ENCODE measurements at places on chromosomes 16 and 17.

GRCh38 chr16:48605518-48606110 lies 4.4 kb downstream of the N4BP1 start:
- no peak for DNase-seq

GRCh38 chr16:23930791-23931190 lies 95.0 kb downstream of the PRKCB start:
- DNase-seq: no peak

- DNase-seq: no peak
These were observed 8.7 kb upstream of the SLC25A39 start for GRCh38 chr17:44333371-44333770.

DNA sequence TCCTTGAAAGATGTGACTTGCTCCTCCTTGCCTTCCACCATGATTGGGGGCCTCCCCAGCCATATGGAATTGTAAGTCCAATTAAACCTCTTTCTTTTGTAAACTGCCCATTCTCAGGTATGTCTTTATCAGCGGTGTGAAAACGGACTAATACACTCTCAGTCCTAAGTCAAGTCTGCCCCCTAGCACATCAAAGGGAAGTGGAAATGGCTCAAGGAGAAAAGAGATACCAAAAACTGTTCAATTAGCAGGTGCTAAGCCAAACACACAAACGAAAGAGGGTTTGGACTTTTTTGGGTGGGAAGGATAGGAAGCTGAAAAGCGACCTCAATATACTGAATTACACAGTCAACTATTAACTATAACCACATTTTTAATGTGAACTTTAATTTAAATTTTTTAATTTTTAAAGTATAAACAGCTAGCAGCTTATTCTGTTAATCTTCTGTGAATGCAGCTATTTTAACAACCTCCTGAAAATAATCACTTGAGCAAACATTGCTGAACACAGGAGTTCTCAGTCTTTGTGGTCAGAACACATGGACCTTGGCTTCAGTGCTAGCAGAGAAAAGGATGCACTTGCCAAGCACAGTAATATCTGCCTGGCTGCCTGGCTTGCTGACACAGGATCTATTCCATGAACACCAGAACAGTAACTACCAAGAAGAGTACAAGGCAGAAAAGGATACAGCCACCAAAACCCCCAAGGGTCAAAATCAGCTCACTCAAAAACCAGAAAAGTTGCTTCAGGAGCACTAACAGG lies 10.9 kb downstream of the ZNF18 start:
- DNase-seq: no peak

DNA sequence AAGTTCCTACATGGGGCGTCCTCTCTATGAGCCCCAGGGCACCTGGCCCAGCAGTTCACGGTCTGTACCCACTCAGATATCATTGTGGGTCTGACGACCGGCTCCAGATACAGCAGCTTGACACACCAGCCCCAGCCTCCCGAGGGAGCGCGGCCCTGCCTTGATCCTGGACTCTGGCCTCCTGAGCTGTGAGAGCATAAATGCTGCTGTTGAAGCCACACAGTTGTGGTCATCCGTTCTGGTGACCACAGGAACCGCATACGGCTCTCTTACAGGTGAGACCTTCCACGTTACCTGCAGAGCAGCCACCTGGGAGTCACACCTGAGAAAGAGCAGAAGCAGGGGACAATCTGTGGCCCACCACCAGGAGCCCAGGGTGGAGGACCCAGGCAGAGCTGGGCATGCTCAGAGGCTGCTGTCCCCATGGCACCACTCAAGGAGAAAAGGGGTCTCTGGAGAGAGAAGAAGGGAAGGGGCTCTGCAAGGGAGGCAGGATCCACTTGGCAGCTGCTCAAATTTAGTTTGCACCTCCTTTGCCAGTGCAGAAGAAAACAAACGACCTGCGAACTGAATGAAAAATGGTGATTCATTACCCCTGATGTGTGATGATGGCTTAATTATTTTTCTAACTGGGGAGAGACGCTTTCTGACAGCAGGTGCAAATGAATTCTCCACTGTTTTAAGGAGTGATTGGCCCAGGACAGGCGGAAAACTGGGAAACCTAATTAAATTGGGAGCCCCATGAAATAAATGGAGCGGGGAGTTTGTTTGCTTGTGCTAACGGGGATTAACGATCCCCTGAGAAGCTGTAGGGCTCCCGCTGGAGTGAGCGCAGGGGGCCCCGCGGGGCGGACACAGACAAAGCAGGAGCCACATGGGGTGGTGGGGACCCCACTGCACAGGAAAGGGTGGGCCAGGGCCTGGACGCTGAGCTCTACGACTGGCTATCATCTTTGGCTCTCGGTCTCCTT lies 208.9 kb downstream of the RBFOX3 start:
- no peak for DNase-seq
